ENCODE measurements at places on chromosomes 12 and 14.
A peak's percentile ranks its signal among the peaks of the same experiment; 100 is the strongest.

GRCh38 chr12:122422730-122423257 lies 325 bp upstream of the CLIP1 start:
- peak; percentile 70 for DNase-seq

DNA sequence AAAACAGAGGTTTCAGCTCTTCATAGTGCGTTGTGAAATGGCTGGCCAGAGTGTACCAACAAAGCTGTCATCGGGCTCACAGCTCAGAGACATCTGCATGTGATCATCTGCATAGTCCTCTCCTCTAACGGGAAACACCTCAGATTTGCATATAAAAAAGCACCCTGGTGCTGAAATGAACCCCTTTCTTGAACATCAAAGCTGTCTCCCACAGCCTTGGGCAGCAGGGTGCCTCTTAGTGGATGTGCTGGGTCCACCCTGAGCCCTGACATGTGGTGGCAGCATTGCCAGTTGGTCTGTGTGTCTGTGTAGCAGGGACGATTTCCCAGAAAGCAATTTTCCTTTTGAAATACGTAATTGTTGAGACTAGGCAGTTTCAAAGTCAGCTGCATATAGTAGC lies 14.3 kb upstream of the PAPLN start:
- peak; percentile 45 for DNase-seq

- no peak for DNase-seq
Observed at GRCh38 chr14:21735639-21736307, 62.2 kb upstream of the OR4E1 start.

- DNase-seq: peak; percentile 78
Observed at GRCh38 chr12:6465467-6466183, 4.9 kb downstream of the VAMP1 start.

DNA sequence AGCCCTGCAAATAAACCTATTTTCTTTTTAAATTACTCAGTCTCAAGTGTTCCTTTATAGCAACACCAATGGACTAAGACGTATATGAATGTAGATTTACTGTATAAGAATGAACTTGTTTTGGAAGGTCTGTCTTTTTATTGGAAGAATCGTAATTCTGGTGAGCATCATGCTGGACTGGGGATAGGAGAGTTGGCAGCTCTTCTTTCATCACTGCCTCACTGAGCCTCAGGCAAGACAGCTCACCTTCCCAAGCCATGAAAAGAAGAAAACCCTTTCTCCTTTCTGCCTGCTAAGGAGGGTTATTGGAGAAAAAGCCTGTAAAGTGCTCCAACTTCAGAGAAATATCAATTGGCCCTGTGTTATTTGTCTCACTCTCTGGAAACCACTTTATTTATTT lies 9.1 kb upstream of the RNF34 start:
- DNase-seq: no peak

DNA sequence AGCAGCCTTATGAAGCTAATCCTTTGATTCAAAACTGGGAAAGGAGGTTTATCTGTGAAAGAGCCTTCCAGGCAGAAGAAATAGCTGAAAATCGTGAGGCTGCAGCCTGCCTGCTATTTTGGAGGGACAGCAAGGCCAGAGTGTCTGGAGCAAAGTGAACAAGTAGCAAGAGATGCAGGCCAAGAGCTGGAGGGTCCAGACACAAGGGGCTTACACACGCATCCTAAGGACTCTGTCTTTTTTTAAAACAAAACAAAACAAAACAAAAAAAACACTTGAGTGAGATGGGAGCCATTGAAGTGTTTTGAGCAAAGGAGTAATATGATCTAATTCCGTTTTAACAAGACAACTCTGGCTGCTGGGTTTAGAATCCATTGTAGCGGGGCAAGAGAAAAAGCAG lies 76.4 kb upstream of the BCAT1 start:
- DNase-seq: no peak

- peak; percentile 75 for DNase-seq
Observed at GRCh38 chr12:60257063-60257462, 661.2 kb downstream of the SLC16A7 start.

DNA sequence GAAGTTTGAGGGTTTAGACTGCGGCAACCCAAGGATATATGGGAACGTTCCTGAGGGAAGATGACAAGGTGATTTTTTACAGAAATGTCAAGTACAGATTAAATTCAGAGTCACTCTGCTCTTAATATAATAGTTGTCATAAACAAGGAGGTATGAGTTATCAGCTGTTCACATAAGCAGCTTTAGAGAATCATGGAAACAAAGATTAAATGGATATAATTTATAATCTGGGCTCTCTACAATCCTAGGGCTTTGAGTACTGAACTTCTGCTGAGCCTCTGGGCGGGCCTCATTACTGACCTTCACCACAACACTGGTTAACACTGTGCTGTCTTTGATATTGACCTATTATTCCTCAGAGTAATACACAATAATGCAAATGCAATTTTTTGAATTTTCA lies 577.8 kb downstream of the RPS29 start:
- no peak for DNase-seq

All from mesenchymal stem cell (in vitro differentiated cells and primary cell).